BJ (cell line): ENCODE measurements at places on chromosomes 5 and 9.
A peak's percentile ranks its signal among the peaks of the same experiment; 100 is the strongest.

DNA sequence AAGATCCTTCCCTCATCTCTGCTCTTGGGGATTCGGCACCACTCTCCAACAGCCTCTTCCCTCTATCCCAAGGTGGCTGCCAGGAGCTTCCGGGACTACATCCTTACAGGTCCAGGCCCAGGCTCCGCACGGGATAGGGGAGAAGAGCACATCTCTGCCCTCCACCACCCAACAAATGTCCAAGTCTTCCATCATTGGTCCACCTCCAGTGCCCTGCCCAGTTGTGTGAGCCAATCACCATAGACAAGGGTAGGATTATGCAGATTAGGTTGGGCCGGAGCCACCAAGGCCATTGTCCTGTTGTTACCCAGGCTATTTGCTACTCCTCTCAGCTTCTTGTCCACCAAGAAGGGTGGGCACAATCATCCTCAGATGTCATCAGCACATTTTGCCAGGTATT, 9.1 kb downstream of the UNC5A start:
- no peak for DNase-seq

GRCh38 chr5:10744681-10745080, 16.4 kb downstream of the DAP start:
- no peak for DNase-seq

DNA sequence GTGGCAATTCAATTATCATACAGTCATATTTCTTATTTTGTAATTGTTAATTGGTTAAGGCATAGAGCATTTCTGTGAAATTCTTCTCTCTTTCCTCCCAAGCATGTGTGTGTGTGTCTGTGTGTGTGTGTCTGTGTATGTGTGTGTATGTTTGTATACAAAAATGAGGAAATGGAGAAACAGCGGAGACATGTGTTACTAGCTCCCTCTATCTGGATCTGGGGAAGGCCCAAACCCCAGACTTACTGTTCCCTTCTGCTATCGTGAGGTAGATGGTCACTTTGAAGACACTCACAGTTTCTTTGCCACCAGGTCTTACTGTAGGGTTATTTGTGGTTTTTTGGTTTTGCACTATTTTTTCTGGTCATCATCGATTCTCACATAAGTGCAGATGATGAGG, 11.4 kb upstream of the C5orf63 start:
- DNase-seq, result no peak

DNA sequence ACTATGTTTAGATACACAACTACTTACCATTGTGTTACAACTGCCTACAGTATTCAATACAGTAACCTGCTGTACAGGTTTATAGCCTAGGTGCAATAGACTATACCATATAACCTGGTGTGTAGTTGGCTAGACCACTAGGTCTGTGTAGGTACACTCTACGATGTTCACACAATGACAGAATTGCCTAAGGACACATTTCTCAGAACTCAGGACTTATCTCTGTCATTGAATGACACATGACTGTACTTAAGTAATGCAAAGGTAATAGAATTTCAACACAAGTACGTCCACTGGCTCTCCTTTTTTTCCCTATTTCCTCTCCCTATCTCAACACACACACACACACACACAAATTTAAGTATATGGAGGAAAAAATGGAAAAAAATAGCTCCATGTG, 385.6 kb downstream of the CTNND2 start:
- no peak for DNase-seq

GRCh38 chr5:108743319-108743718, 4.4 kb upstream of the FER start:
- DNase-seq, result no peak

GRCh38 chr9:103281126-103281525, 286.0 kb downstream of the CYLC2 start:
- no peak for DNase-seq

DNA sequence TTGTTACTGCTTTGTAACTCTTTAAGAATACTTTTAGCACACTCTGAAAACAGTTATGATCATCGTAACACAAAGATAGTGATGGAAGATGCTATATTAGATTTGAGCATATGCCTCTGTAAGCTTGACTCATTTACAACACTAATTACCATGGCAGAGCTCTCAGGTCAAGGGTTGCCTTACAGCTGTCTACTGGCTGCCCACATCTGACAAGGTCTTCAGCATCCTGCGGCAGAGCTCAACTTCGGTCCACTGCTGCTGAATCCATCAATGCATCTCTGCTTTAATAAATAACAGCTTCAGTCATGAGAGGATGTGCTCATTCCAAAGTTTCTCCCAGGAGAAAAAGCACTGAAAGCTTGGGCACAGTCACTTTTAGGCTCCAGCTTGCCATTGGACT, 449.4 kb downstream of the RASEF start:
- DNase-seq, result no peak

DNA sequence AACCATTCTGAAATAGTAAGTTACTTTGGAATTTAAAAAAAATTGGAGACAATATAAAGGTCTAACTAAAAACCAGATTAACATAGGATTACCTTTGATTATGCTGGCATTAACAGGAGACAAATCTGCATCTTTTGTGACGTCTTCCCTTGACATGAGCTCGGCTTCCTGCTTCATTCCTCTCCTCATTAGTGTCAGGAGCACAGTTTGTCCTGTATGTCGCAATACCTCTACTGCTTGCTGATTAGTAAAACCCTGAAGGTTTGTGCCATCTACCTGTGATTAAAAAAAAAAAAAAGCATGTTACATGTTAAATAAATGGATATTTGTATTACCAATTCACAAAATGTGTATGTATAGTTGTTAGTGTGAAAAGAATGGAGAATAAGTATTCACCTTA, 73.7 kb downstream of the MPDZ start:
- DNase-seq, result no peak

GRCh38 chr9:73280113-73280512, 128.4 kb downstream of the ANXA1 start:
- no peak for DNase-seq

DNA sequence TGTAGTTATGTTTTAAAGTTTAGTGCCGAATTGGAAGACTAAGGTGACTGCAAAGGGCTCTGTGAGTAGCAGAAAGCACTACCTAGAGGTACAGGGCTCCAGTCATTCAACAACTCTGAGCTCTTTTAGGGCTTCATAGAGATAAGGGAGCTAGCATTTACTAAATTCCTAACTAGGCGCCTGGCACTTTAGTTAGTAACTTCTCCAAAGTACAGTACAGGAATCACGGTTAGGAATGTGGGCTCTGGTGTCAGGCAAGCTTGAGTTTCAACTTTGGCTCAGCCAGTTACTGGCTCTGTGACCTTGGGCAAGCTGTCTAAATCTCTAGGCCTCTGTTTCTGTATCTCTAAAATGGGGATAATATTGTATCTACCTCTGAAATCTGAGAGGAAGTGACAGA, 115.3 kb downstream of the SLIT3 start:
- no peak for DNase-seq

- DNase-seq, result no peak
Measured at GRCh38 chr9:12794101-12794799, 19.4 kb downstream of the LURAP1L start.

GRCh38 chr9:89139455-89139854, 39.2 kb downstream of the SHC3 start:
- DNase-seq, result no peak

GRCh38 chr5:10663489-10664179, 97.4 kb downstream of the DAP start:
- DNase-seq, result peak; percentile 9
